Thoracic aorta (tissue), 2 donors: ENCODE measurements at places on chromosomes 1 and 21.

- DNase-seq, result no peak
These were observed 51.8 kb upstream of the COL18A1 start for GRCh38 chr21:45353200-45353599.

DNA sequence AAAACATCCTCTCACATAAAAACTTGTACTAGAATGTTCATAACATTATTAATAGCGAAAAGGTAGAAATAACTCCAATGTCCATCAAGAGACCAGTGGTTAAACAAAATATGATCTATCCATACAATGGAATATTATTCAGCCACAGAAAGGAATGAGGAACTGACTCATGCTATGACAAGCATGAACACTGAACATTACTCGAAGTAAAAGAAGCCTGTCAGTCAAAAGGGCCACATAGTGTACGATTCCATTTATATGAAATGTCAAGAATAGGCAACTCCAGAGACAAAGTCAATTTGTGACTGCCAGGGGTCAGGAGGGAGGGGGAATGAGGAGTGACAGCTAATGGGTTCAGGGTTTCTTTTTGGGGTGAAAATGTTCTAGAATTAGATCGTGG lies 2.3 kb downstream of the VPS26C start:
- DNase-seq, result no peak

GRCh38 chr1:26277719-26278118 lies 2.2 kb upstream of the SH3BGRL3 start:
- no peak for DNase-seq

DNA sequence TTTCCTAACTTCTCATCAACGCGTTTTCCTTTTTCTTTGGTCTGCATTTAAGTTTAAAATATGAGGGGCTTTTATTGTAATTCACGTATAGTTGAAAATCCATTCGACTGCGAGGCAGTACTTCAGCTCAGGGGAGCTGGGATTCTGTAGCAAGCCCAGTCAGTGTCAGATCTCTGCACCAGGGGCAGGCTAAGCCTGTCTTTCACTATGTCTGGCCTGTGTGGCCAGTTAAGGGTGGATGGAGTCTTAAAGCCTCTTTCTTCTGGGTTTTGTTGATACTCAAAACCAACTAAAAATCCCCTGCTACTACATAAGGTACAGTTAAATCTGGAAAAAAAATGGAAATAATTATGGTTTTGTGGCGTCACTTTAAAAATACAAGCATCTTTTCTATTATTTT lies 124.7 kb downstream of the TYW3 start:
- no peak for DNase-seq

- DNase-seq, result no peak
These were observed 6.3 kb upstream of the IFNGR2 start for GRCh38 chr21:33396951-33397350.

- no peak for DNase-seq
These were observed 5.6 kb downstream of the ACTA1 start for GRCh38 chr1:229428256-229428655.

- no peak for DNase-seq
These were observed 57.6 kb downstream of the ETS2 start for GRCh38 chr21:38863291-38863690.

GRCh38 chr1:207822602-207823451 lies 71.0 kb downstream of the CD46 start:
- peak; percentile 91 for DNase-seq

DNA sequence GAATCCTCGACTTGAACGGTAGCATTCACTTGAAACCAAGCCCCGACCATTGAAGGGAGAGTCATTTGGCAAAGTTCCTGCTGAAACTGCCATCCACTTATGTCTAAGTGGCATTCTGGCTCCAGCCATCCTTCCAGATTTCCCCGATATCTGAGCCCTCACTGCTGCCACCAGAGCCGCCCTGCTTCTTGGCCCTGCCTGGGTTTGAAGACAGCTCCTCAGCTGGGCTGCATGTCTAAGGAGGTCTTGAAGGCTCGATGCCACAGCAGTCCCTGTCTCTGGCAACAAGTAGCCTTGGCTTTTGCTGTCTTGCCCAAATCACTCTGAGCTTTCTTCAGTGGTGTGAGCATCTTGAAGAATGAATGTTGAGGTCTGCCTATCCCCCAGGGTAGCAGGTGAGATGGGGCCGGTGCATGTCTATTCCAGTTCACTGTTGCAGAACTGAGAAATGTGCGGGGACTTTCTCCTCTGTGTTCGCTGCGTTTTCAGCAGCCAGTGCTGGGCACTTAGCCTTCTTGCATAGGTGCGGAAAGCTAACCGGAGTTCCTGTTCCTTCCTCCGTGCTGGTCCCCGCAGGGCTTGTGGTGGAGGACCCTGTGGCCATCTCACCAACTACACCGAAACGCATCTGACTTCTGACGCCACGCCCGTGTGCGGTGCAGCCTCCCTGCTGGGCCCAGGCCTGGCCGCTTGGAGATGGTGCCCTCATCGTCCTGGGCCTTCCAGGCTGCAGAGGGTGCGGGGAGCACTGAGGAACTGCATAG lies 29.2 kb downstream of the MAN1C1 start:
- no peak for DNase-seq

DNA sequence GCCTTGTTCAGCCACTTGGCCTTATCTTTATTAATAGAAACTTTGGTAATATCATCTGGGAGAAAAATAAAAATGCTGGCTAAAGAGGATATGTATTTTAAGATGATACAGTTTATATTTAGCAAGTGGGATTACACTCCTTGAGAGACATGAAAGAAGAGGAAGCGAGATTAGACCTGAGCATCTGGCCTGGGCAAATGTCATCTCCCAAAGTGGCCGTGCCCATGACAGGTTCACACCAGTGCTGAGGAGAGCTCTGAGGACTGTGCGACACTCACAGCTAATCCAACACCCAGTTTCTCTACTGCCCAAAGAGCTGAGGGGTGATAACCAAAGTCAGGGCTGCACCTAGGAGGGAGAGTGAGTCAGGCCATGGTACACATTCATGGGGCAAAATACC lies 121.7 kb upstream of the DUSP10 start:
- DNase-seq, result no peak

GRCh38 chr21:38142224-38142623 lies 114.6 kb upstream of the KCNJ15 start:
- DNase-seq, result no peak

DNA sequence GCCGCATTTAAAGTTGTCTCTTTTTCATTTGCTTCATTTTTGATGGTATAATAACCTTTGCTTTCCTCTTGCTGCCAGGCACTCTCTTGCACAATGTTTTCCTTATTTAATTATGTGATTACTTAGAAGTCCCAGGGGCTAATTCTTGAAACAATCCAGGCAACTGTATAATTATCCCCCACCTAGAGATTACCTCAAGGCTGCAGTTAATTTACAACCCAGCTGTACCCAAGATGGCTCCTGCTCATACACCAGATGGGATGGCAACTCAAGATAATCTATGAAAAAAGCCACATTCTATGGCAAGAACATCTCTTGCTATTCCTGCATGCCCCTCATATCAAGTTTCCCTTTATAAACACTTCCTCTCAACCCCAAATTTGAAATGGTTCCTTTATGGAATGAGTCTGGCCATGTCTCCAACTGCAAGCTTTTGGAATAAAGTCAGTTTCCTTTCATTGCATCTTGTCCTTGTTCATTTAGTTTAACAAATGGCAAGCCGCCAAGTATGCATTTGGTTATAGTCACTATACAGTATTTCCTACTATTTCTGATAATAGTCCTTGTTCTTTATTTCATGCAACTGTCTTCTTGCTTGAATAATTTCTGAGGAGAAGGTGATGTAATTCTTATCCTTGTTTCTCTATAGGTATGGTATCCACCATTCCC lies 1042.6 kb downstream of the PLA2G4A start:
- no peak for DNase-seq

DNA sequence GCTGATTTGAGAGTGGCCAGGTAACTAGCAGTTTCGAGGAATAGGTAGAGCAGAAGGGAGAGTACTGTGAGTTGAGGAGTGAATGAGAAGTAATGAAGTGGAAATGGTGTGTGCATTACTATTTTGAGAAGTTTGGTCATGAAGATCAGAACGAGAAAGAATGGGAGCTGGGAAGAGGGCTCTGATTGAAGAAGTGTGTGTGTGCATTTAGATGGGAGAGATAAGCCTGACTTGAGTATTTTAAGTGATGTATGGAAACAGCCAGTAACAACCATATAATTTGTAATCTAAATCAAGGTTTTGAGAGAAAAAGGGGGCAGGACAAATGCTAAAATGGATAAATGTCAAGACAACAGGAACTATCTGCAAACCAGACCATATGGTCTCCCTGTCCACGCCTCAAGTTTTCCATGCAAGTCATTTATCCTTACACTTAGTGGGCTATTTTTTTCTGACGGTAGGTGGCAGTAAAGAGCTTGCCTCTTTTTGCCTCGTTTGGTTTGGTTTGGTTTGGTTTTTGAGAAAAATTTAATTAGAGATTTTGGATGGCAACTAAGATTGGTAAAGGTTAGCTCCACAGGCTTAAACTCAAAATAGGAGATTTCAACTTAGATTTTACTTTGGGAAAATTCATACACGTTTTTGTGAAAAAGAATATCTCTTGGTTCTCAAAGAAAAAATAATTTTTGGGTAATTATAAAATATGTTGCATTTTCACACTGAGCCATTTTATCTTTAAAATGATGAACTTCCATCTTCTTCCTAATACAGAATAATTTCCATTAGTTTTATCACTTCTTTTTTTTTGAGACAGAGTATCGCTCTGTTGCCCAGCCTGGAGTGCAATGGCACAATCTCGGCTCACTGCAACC lies 9.5 kb upstream of the B3GALNT2 start:
- DNase-seq, result no peak

GRCh38 chr1:234357831-234358230 lies 15.4 kb upstream of the COA6 start:
- DNase-seq, result no peak

GRCh38 chr1:30708361-30708728 lies 15.0 kb downstream of the MATN1 start:
- DNase-seq, result no peak

DNA sequence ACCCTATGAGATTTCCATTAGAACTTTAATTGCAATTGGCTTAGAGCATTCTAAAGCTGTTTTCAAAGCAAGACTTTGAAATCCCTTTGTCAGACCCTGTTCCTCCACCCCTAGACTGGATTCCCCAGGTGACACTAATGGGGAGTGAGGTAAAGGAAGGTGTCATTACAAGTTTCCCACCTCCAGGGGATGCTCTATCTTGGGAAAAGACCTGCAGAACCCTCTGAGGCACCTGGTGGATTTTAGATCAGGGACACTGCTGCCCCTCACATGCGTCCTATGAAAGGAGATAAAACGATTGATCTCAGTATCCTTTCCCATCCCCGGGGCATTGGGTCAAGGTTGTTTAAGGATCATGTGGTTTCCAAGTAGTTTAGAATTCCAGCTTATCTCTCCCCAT lies 80.3 kb upstream of the RGS4 start:
- DNase-seq, result no peak

DNA sequence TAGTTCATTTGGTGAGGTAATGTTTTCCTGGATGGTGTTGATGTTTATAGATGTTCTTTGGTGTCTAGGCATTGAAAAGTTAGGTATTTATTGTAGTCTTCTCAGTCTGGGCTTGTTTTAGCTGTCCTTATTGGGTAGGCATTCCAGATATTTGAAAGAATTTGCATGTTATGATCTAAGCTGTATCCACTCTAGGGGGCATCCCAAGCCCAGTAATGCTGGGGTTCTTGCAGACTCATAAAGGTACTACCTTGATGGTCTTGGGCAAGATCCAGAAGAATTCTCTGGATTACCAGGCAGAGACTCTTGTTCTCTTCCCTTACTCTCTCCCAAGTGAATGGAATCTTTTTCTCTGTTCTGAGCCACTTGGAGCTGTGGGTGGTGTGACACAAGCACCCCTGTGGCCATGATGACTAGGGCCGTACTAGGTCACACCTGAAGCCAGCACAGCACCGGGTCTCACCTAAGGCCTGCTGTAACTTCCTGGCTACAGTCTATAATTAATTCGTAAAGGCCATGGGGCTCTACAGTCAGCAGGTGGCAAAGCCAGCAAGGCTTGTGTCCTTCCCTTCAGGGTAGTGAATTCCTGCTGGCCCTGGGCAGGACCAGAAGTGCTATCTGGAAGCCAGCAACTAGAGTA lies 74.8 kb upstream of the PDE4B start:
- DNase-seq, result no peak

- peak; percentile 53 for DNase-seq
These were observed 31.2 kb downstream of the SDC3 start for GRCh38 chr1:30877205-30877912.

DNA sequence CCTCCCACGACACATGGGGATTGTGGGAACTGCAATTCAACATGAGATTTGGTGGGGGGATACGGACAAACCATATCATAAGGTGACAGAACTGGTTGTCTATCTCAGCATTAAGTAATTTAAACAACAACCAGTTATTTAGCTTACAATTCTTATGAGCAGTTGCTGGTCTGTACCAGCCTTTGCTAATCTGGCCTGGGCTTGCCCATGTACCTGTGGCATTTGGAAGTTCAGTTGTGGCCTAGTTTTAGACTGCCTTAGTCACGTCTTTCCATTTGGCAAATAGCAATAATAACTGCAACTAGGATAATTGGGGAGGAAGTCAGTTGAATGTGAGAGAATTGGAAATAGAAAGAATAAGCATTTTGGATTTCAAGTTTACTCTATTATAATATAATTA lies 441.8 kb upstream of the CXADR start:
- DNase-seq, result no peak

DNA sequence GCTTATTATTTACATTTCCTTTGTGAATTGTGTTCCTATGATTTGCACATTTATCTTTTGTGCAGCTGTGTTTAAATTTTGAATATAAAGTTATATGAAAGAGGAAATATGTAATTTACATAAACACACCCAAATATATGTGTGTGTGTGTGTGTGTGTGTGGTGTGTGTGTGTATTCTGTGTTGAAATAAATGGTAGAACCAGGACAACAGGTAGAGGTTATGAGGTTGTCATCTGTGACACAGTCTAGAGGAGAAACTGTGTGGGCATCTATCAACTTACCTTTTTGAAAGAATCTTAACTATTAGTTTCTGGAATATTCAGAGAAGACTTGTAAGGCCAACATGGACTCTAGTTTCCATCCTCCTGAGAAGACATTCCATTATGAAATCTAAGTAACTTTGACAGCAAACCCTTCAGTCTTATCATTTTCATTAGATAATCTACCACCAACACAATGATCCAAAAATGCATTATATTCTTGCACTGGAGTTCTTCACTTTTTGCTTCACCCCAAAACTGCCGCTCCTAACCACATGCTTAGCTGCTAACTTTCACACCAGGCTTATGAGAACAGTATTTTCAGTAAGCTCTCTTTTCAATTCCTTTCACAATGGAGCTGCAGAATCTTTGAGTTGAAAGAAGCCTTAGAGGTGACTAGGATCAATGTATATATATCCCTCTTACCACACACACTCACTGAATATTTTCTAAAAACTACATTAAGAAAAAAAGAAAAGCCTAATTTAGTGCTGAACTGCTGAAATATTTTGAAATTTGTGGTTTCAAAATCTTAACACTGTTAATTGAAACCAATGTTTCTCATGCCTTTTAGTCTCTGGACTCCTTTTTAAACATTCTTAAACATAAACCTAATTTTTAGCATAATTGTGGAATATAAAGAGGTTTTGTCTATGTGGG lies 21.8 kb downstream of the PTPRC start:
- DNase-seq, result no peak

- DNase-seq, result no peak
These were observed 94.4 kb downstream of the PDE9A start for GRCh38 chr21:42747746-42748351.
